GM04504 (cell line): ENCODE measurements at places on chromosomes 2 and 18.

- no peak for DNase-seq
These were observed 1.3 kb downstream of the HSPD1 start for GRCh38 chr2:197498235-197498936.

GRCh38 chr2:60104514-60105505 lies 448.6 kb downstream of the BCL11A start:
- DNase-seq, result no peak

GRCh38 chr2:157858846-157859245 lies 17.3 kb downstream of the ACVR1 start:
- DNase-seq, result no peak

GRCh38 chr2:24253303-24253919 lies 78.6 kb downstream of the FAM228A start:
- DNase-seq, result no peak

- DNase-seq, result no peak
These were observed 23.2 kb downstream of the MEMO1 start for GRCh38 chr2:31987454-31988220.

- DNase-seq, result no peak
These were observed 3.3 kb downstream of the HOXD3 start for GRCh38 chr2:176160251-176160985.

GRCh38 chr2:217875138-217875537 lies 127.7 kb downstream of the TNS1 start:
- DNase-seq, result no peak

- DNase-seq, result peak; percentile 79
These were observed 38.4 kb downstream of the PAX8 start for GRCh38 chr2:113240150-113240914.

DNA sequence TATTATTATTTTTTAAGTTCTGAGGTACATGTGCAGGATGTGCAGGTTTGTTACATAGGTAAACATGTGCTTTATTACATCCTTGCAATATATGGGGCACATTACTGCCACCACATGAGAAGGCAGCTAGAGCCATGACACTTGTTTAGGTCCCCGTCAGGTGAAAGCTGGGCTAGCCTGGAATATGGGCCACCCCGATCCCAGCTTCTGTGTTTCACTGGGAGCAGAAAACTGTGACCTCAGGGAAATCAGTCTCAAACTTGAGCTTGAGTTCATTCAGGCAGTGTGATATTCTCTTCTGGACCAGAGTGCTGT lies 176.9 kb downstream of the PIK3C3 start:
- no peak for DNase-seq

GRCh38 chr2:19380532-19380931 lies 22.1 kb upstream of the OSR1 start:
- no peak for DNase-seq

GRCh38 chr2:198417836-198418235 lies 613.4 kb downstream of the PLCL1 start:
- no peak for DNase-seq

DNA sequence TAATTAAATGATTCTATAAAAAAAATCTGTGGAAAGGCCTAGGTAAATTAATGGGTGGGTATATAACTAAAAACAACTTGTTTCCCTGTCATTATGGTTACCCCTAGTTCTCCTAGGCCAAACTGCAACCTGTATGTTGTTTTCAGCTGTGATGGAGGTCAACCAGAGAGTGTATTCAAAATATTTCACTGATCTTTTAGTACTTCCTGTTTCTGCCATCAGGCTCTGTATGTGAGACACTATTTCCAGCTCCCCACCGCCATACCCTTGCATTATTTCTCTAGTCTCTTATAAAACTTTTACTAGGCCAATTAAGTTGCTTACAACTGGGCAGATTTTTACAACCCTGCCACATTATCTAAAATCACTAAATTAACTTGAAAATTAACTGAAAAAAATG lies 21.0 kb upstream of the CDKL4 start:
- no peak for DNase-seq

DNA sequence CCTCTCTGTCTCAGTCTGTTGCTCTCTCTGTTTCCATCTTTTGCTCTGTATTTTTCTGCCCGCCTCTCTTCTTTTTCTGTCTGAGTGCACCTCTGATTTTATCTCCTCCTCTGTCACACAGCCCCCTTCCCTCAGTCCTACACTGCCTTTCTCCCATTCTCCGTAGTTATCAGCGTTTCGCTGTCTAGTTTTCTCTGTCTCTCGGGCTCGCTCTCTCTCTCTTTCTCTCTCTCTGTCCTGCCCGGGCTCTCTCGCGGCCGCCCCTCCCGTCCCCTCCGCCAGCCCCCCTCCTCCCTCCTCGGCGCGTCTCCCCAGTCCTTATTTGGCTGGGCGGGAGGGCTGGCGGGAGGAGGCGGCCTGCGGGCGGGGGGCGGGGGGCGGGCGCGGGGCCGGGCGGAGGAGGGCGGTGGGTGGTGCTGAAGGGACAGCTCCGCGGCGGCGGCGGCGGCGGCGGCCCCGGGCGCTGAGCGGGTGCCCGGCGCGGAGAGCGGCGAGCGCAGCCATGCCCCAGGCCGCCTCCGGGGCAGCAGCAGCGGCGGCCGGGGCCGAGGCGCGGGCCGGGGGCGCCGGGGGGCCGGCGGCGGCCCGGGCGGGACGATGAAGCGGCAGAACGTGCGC lies at the start of gene KCNK3:
Gene KCNK3, plus strand, starts transcription at position 444 of the 618 bp plus-strand sequence. Its CDS starts 154 bp downstream, at position 598.
- DNase-seq, result no peak

- DNase-seq, result no peak
These were observed 12.9 kb downstream of the PREPL start for GRCh38 chr2:44348400-44348799.

- DNase-seq, result no peak
These were observed 195.7 kb downstream of the PIEZO2 start for GRCh38 chr18:10953672-10954071.

DNA sequence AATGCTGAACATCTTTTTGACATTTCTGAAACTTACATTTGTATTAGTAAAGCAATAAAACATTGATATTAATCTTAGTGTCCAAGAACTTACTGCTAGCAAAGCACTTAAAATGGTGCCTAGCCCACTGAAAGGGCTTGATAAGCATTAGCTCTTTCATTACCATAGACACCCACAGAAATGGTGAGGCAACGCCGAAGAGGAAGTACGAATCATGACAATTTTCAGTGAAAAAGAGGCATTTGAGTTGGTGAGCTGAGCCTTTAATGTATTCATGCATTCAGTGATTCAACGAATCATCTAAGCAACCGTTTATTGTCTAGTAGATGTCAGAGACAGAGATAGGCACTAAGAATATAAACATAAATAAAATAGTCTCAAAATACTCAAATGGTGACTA lies 101.1 kb downstream of the PIGN start:
- DNase-seq, result no peak

DNA sequence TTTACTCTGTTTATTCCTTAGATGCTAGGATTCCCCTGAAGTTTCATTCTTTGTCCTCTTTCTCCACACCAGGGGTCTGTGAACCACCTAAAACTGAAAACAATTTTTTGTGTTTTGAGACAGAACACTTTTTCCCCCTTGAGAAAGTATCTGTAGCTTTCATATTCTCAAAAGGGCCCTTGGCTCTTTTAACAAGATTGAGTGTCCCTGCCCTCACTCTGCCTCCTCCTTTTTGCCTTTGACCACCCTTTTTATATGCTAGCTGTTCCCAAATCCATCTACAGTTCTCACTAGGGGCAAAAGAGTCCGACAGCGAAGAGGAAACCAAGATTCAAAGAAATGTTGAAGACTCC lies 883 bp upstream of the EHBP1 start:
- no peak for DNase-seq

GRCh38 chr2:12070581-12070980 lies 324.1 kb downstream of the LPIN1 start:
- peak; percentile 47 for DNase-seq

- no peak for DNase-seq
These were observed 75.9 kb downstream of the VSNL1 start for GRCh38 chr2:17616405-17616804.

- DNase-seq, result no peak
These were observed 4.2 kb upstream of the HOXD13 start for GRCh38 chr2:176088048-176088936.
